ENCODE measurements at places on chromosomes 4 and X.

- no peak for DNase-seq
Observed at GRCh38 chr4:74444891-74445642, at the start of gene AREG. AREG (plus strand) TSS chr4:74445136; CDS start chr4:74445346, 210 bp downstream.

GRCh38 chr4:56668267-56668666 is 12.8 kb downstream of the HOPX start:
- DNase-seq = no peak

GRCh38 chr4:153731239-153731638 is 28.6 kb downstream of the RNF175 start:
- DNase-seq = no peak

DNA sequence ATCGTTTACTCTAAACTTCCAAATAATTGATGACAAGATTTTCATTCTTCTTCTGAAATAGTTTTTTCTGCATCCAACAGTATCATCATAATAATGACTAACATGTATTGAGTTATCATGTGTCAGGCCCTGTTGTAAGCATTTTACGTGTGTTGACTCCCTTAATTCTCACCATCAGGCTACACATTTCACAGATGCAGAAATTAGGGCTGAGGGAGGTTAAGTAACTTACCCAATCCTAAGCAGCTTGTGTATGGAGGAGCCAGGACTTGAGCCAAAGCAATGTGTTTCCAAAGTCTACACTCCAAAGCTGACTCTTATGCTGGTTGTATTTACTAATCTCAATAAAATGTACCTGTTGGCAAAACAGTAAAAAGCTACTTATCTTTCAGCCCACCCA is 11.2 kb upstream of the KDR start:
- no peak for DNase-seq

- DNase-seq = no peak
Observed at GRCh38 chrX:17355976-17356375, 19.0 kb upstream of the NHS start.

DNA sequence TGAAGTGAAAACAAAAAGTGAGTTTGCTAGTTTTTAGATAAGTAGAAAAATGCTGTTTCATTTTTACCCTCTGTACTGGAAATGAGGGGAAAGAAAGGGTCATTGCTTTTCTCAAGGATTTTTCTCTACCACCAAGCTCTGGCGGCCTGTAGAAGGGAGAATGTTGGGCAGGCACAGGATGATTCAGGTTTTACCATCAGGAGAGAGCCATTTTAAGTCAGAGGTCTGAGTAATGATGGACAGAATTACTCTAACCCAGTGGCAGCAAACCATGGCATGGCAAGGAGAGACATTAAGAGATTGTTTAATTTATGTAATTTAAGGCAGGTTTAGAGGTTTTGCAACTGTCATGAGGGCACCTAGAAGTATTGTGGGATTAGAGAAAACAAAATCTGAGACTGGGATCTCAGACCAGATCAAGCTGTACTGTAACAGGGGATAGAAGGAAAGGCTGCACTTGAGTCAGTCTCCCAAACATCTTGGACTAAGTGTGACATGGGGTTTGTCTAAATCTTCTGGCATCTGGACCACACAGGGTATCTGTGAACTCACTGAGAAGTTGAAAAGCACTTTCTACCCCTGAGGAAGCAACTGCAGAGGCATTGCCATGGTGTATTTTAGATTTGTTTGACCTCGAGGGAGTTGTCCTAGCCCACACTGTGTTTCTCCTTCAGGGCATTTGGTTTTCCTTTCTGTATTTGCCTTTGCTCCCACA is 81.6 kb downstream of the BANK1 start:
- no peak for DNase-seq

GRCh38 chr4:137531986-137532868 is at the start of gene PCDH18:
PCDH18 (minus strand) TSS chr4:137532494; CDS start chr4:137532088, 406 bp downstream.
- peak; percentile 35 for DNase-seq

- DNase-seq = peak; percentile 8
Observed at GRCh38 chr4:137861682-137862081, 329.4 kb upstream of the PCDH18 start.

GRCh38 chr4:80831383-80832361 is 198.8 kb upstream of the BMP3 start:
- DNase-seq = no peak

DNA sequence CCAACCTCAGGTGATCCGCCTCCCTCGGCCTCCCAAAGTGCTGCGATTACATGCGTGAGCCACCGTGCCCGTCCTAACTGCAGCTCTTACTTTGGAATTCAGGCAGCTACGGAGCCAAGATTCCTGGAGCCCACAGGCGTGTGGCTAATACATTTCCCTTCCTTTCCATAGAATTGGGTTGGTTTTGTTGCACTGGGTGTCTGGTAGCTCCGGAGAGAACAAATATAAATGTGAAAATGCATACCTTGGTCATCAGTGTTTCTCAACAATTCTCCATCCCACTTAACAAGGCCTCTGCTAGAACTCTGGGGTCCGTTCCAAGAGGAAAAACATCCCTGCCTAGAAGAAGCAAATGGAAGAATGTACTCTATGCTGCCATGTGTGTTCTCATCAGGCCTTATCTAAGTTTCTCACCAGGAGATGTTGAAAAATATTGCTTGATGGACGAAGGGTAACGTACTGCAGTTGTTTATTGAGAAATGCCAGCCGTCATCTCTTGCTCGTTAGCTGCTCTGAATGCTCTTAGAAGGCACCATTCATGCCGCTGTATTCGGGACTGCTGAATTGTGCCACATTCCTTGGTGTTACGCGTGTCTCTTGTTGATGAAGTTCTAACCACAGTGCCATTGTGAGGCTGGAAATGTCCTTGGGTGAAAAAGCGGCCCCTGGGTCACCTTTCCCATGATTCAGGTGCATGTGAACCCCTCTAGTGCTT is 50.5 kb upstream of the CD99 start:
- DNase-seq = no peak

DNA sequence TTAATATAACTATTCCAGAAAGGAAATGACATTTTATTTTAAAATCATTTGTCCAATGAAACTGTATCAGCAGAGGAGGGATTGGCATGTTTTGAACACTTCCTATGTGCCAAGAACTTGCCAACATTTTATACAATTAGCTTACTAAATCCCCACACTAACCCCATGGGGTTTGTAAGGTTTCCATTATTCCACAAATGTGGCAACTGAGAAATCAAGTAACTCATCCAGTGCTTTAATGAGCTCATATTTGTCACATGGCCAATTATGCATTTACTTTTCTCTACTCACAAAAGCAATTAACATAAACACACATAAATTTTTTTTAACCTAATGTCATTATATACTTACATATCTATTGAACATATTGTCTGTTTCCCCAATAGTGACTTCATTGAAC is 37.3 kb downstream of the MANBA start:
- no peak for DNase-seq

- DNase-seq = peak; percentile 16
Observed at GRCh38 chr4:152100379-152101201, 339.8 kb upstream of the GATB start.

DNA sequence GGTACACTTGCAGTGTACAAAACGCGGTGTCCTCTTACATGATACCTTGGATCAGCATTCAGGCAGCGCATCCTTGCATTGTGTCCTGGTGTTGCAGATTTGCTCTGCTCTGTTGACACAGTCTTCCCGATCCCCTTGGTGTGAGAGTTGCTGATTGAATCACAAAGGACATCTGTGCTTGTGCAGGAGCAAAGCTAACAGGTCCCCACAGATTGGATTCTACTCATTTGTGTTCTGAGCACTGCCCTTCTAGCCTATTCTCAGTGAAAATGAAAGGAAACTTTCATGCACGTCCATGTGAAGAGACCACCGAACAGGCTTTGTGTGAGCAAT is 171.4 kb downstream of the FRMPD4 start:
- DNase-seq = no peak

- peak; percentile 91 for DNase-seq
Observed at GRCh38 chr4:40923316-40924095, 173.8 kb downstream of the NSUN7 start.

- DNase-seq = no peak
Observed at GRCh38 chrX:47991263-47992094, 12.3 kb downstream of the ZNF182 start.

- no peak for DNase-seq
Observed at GRCh38 chrX:104118765-104119164, 6.4 kb downstream of the ZCCHC18 start.

DNA sequence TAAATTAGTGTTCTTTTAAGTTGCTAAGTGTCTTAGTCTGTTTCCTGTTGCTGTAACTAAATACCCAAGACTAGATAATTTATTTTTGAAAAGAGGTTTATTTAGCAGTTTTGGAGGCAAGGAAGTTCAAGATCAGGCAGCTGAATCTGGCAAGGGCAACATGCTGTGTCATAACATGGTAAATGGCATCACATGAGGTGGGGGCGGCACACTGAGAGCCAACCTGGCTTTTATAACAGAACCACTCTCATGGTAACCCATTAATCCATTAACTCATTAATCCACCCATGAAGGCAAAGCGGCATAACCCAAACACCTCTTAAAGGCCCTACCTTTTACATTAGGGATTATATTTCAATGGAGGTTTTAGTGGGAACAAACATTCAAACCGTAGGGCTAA is 182.2 kb upstream of the GATB start:
- no peak for DNase-seq

GRCh38 chr4:86935566-86935852 is 698 bp downstream of the AFF1 start:
- no peak for DNase-seq

- DNase-seq = peak; percentile 8
Observed at GRCh38 chr4:86818211-86818610, 31.0 kb downstream of the SLC10A6 start.

GRCh38 chr4:143489106-143489505 is 24.4 kb upstream of the SMARCA5 start:
- DNase-seq = no peak

DNA sequence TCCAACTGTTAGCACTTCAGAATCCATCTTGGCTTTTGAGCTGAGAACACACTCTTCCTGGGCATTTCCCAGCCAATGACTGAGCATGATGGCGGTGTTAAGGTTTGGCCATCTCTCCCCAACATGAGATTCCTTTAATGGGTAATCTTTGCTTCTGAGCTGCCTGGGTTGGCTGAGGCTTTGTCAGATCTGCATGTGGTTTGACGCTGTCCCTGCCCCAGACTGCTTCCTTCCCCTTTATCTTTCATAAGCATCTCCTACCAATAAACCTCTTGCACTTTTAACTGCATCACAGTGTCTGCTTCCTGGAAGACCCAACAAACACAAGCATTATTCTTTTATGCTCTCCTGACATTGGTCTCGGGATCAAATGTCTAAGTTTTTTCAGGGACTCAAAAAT is 31.5 kb upstream of the DIPK2B start:
- DNase-seq = no peak

- DNase-seq = no peak
Observed at GRCh38 chr4:11223311-11223710, 205.4 kb downstream of the HS3ST1 start.

DNA sequence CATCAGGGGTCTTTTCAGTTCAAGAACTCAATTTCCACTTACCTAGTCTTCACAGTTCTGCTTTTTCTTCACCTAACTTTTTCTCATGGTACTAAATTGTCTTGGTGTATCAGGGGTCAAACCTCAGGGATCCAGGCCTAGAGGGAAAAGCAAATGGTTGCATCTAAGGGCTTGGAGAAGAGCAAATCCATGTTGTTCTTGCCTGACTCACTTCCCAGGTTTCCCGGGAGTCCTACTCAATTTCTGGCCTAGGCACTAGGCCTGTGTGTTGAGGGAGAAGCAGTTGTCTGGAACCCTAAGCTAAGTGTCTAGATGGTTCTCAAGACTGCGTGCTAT is 191.9 kb upstream of the STK26 start:
- DNase-seq = no peak

DNA sequence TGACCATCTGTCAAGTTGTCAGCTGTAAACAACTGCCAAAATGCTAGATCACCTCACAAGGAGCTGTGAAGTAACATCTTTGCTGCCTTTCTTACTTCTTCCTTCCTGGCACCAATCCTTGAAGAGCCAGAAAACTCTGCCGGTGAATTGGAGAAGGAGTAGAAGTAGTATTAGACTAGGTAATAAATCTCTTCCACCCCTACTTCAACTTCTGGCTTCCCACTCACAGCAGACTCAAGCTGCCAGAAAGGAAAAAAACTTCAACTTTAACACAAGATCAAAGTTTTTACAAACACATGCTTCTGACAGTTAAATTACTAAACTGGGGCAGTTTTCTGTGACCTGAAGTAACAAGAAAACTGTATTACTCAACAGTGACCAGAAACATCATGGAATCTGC is 164.7 kb upstream of the SLC7A11 start:
- no peak for DNase-seq

DNA sequence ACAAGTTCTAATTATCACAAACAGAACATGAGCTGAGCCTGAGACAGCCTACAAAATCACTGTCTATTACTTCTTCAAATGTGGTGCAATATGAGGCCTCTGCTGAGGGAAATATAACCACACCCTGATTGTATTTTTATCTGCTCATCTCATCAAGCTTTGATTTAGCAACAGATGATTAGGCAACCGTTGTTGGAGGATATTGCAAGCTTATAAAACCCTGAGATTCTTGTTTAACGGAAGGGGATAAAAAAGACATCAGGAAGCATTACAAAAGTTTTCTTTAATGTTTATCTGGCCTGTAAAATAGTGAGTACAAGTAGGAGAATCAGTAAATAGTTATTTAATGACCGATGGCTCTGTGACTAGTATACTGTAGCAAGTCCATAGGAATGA is 108.5 kb downstream of the ZNF330 start:
- no peak for DNase-seq

DNA sequence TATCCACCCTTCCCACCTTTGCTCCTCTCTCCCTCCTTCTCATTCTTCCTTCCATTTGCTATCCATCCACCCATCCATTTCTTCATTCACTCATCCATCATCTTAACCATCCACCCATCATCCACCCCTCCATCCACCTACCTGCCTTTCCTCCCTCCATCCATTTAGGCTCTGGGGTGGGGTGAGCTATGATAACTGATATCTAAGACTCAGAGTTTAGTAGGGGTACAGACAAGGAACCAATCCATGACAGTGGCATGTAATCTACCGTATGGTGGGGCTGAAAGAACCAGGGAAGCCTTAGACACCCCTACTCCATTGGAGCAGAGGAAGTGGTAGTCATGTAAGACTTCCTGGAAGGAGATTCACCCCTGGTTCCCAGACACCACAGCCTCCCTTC is 23.2 kb downstream of the PSAPL1 start:
- no peak for DNase-seq

DNA sequence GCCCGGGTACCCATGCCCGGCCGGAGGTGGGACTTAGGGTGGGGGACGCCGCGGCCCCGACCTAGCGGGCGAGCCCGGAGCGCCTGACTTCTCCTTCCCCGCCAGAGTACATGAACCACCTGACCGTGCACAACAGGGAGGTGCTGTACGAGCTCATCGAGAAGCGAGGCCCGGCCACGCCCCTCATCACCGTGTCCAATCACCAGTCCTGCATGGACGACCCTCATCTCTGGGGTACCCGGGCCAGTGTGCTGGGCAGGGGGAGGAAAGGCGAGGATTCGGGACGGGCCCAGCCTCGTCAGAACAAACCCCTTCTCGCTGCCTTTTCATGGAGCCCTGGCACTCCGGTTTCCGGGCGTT is 622 bp downstream of the TAFAZZIN start:
- no peak for DNase-seq

DNA sequence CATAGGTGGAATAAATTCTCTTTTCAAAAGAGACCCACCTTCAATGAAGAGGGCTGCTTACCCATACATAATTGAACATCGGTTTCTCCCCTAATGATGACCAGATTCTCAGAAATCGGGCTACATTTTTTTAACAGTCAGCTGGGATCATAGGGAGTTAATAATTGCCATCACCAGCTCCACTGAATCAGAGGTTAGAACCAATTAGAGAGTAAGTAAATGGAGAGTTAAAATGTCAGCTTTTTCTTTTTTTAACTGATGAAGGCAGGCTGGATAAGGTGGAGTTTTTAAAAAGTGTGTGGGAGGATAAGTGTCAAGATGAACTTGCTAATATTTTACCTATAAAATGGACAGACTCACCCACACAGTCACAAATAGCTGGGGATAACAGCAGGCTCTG is 584.5 kb upstream of the NR3C2 start:
- DNase-seq = no peak

Measured in dermis microvascular lymphatic vessel endothelial cell (primary cell).